ENCODE measurements at places on chromosomes 11 and 22. TPM values are rescaled to one million over a fixed set of nuclear protein-coding genes. Genes with fewer than 3 reads are reported as not detected.

DNA sequence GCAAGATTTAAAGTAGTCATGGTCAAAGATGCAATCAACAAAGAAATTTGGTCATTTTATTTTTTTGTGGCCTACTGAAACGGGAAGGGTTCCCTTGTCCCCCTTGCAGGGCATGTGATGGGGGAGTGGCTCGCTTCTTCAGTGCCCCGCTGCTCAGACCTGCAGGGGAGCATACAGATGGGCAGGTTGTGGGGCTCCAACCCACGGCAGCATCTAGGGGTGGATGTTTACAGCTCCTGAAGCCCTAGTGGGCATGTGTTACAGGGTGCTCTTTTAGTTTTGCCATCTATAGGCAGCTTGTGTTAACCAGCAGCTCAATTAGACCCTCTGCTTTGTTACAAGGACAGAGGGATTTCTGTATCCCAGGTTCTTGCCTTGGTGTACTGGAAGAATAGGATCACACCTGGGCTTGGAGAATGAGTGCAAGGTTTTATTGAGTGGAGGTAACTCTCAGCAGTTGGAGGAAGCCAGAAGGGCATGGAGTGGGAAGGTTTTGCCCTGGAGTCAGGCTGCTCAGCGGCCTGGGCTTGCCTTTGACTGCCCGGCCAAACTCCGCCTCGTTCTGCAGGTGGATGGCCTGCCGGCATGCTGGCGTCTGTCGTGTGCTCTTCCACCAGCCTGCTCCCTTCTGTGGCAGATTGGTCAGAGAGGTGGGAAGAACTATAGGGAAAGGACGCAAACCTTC lies 9.4 kb downstream of the GSTP1 start:
- DNase-seq, result no peak

- DNase-seq, result no peak
These were observed 8.3 kb upstream of the PPIL2 start for GRCh38 chr22:21657360-21658032.

DNA sequence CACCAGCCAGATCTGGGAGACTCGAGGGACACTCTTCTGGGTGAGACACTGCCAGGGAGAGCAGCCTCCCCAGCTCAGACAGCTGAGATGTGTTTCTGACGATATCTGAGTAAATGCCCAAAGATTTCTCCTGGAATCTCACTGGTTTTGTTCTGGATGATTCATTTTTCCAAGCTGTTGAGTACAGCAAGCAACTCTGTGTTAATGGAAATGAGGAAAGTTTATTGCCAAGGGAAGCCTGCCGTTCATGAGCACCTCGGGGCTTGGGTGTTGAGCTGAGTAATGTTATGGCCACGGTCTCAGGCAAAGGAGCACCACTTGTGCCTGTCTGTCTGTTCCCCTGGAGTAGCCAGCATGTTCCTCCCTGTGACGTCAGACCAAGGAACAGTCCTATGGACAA lies 1132.4 kb downstream of the BRD1 start:
- no peak for DNase-seq

DNA sequence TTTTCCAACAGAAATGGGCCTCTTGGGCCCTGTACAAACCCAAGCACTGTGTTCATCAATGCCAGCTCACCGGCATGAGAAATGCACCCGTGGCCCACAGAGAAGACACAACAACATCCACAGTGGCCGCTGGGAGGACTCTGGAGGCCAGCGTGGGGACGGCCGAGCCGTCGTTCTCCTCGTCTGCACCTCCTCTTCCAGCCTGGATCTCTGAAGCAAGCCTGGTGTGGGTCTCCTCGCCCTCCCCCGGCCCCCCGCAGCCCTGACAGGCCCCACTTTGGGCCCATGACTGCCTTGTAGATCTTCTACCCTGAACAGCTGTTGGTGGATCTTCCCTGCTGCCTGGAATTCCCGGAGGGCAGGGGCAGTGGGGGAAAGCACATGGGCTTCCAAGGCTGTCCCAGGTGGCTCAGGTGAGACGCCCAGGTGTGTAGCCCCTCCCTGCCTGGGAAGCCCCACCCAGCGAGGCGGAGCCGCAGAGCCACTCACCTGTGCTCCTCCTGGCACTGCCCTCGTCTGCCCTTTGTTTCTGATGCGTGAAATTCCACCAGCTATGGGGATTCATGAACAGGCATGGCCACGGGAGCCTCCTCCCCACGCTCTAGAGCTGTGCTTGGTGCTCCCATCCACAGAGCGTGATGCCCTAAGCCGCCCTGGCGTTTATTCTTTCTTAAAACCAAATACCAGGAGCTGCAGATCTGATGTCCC lies 225.9 kb downstream of the BRD1 start:
- DNase-seq, result no peak

DNA sequence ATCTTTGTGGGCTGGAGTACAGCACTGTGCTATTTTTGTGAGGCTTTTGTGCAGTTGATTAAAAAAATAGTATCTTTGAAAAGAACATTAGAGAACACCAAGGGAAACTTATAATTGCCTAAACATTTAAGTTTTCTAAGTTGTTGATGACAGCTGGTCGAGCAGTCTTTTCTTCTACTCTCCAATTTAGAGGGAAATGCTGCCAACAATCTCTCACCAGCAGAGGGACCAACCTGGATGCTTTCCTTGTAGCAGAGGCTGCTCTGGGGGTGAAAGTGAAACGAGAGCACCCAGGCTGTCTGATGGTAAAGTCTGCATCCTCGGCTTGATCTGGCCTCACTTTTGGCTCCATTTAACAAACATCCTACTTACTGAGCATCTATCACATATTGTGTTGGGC lies 1286.5 kb upstream of the TENM4 start:
- DNase-seq, result no peak

DNA sequence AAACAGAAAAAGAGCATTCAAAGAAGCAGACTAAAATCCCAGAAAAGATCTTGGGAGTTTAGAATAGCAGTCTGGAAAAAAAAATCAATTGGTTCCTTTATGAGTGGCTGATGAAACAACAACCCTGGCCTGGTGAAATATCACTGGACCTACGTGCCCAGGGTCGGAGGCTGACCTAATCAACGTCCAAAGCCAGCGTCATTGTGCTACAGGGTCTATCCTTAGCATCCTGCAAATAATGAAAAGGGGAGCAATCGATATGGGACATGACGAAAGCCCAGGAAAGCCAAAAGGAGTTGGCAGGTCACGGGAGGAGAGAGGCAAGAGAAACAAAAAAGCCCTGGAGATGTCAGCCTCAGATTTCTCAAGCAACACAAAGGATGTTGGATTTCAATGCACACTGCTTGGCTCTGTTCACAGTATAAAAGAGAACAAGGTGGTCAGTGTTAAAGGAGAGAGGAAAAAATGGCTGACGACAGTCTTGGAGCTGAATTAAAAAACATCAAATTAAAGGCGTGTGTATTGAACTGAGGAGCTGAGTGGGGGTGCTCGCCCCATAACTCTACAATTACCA lies 148.8 kb downstream of the BLID start:
- no peak for DNase-seq

- no peak for DNase-seq
These were observed 737 bp downstream of the PPP2R1B start for GRCh38 chr11:111765320-111765983.

GRCh38 chr22:26534171-26534855 lies 22.0 kb upstream of the TFIP11 start:
- DNase-seq, result no peak

DNA sequence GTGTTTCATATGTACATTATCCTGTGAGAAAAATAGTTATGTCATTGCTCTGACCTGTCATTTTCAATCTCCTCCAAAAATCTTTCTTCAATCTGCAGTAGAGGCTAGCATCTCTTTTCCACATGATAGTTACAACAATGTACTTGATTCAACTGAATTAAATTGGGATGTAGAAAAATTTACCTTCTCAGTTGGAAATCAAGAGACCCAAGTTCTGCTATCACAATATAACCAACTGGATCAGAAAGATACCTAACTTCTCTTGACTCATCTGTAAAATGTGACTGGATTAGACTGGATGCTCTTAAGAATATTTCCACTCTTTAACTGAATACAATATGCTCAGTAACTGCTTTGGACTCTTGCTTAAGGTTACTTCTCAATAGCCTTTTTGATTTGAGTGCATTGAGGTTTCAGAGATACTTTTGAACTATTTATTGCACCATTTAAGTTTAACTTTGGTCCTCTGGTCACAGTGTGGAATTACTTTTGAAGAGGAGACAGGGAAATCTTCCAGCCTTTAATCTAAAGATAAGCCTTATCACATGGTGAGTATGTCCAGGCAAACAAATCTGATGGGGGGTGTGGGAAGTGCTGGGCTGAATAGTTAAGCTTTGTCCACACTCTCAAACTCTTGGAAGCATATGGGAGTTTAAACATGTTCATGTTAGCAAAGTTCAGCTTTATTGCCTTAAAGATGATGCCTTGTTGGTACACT lies 82.3 kb downstream of the YAP1 start:
- no peak for DNase-seq

GRCh38 chr22:50027639-50028537 lies 15.3 kb upstream of the IL17REL start:
- peak; percentile 69 for DNase-seq

- DNase-seq, result peak; percentile 88
These were observed 46.5 kb downstream of the FBLN1 start for GRCh38 chr22:45548991-45549761.

DNA sequence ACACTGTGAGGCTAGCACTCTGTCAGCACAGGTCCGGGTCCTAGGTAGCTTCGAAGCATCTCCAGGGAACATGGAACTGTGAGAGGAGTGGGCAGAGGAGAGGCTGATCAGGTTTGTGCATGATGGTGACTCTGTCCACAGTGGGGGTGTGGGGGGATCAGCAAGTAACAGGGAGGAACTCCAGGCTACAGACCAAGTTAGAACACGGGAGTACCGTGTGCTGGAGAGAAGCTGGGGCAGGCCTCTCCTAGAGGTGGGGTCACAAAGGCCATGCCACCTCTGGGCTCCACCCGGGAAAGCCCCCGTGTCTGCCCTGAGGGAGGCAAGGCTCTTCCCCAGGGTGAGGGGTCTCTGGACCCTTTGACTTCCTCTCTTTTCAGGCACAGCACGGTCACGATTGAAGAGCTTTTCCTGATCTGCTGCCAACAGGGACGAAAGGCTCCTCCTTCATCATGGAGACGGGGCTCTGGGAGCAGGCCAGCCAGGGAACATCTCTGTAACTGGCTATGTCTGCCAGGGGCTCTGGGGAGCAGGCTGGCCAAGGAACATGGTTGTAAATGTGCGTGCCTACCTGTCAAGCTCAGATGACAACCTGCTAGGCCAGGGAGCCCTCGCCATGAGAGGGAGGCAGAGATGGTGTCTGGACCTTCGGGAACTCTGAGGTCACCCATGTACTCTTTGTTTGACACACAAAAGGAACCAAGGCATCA lies 1476.1 kb downstream of the BRD1 start:
- no peak for DNase-seq

GRCh38 chr11:12128301-12128751 lies 17.9 kb downstream of the MICAL2 start:
- DNase-seq, result no peak

GRCh38 chr11:105553025-105553424 lies 56.8 kb upstream of the GRIA4 start:
- no peak for DNase-seq

DNA sequence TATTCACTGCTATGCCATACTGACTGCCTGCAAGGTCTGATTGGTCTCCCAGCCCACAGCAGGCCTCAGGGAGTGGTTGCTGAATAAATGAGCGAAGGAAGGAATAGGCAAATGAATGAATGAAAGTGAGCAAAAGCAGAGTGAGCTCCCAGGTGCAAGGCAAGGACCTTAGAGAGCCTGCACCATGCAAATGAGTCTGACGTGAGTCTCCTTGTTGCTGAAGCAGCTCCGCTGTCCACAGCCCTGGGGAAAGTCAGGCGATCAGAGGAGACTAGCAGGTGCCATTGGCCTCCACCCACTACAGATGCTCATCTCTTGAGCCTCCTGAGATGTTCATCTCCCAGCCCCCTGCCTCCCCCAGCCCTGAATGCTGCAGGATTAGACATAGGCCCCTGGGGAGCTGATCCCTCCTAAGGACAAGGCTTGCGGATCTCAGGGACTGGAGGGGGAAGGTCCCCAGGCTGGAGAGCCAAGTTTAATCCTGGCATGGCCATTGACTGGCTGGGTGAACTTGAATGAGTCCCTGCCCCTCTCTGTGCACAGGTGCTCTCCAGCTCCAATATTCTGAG lies 22.1 kb downstream of the GDPD5 start:
- DNase-seq, result no peak

DNA sequence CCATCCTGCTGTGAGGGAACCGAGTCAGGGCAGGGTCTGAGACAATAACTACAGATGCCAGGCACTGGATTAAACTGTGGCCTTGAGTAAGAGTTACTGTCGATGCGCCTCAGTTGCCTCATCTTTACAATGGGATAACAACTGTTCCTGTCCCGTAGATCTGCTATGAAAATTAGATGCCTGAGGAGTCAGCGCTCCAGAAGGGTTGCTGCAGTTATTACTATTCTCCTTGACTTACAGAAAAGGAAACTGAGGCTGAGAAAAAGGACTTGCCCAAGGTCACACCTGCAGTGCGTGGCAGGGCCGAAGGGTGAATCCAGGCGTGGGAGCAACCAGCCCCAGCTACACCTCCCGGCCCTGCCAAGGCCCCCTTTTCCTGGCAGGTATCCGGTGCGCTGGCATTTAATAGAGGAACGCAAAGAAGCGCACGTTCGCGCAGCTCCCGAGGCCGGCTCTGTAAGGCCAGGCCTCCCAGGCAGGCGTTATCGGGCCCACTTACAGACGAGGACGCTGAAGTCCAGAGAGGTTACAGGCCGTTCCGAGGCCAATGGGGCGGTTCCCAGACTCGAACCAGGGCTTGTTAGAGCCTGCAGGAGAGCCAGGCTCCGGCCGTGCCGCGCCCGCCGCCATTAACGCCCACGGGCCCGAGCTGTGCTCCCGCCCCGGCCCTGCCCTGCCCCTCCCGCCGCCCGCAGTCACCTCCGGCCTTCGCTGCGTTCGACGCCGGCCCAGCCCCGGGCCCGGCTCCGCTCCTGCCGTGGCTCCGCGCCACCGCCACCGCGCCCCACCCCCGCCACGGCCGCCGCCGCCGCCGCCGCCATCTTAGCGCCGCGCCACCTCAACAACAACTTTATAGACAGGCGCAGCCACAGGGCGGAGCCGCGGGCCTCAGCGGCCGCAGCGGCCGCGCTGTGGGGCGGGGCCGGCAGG lies at the start of gene C11orf68:
C11orf68 (minus strand) TSS at position 852 of the 930 bp plus-strand sequence; CDS start at position 821, 31 bp downstream.
- peak; percentile 81 for DNase-seq

Gene ARHGAP8
- 1.5 TPM for total RNA-seq

Gene MFNG
- total RNA-seq, result 8.6 TPM

Gene HPX
- total RNA-seq, result 1.2 TPM

Gene APOC3
- total RNA-seq, result 36.5 TPM

Gene OSM
- total RNA-seq, result 0.34 TPM

Gene IFITM10
- 7.6 TPM for total RNA-seq

Gene CD6
- total RNA-seq, result 1.7 TPM
